ENCODE measurements at places on chromosomes 7 and 10.

GRCh38 chr10:99534939-99535763 lies 2.4 kb downstream of the NKX2-3 start:
- no peak for DNase-seq

DNA sequence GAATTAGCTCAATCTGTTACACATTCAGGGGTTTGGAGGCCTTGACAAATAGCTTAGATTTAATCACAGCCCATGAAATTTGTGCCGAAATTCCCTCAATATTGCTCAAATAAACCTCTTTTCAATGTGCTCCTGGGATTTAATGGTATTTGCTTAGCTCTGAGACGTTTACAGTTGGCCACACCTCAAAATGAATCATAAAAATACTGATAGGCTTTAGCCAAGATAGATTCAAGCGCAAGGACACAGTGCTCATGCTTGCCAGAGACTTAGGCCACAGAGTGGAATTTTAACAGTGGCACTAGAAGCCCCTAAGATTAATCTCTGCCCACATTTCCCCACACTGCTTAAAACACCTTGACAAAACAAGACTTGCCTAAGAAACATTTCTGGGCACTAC lies 2.3 kb upstream of the SEMA3C start:
- DNase-seq = no peak

DNA sequence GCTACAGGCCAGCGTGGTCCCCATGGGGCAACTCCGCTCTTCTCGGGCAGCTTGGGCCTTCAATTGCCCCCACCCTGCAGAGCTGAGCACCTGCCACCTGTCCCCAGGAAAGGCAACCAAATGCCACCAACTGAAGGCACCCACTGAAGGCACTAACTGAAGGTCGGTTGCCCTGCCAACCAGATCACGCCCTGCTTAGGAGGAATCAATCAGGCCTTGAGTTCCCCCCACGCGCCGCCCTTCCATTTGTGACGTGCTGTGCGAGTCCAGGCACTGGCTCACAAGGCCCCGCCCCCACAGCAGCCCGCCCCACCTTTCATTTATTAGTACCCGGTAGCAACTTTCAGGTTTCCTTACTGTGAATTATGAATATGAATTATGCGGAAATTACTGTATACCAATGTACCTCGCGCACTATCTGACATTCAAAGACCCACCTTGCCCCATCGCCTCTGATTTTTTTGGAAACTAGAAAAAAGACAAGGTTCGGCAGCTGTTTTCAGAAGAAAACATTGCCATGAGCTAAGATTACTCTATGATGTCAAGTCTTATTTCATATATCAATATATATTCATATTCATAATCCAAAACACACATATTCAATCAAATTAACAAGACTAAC lies 83.6 kb upstream of the ABI1 start:
- no peak for DNase-seq

DNA sequence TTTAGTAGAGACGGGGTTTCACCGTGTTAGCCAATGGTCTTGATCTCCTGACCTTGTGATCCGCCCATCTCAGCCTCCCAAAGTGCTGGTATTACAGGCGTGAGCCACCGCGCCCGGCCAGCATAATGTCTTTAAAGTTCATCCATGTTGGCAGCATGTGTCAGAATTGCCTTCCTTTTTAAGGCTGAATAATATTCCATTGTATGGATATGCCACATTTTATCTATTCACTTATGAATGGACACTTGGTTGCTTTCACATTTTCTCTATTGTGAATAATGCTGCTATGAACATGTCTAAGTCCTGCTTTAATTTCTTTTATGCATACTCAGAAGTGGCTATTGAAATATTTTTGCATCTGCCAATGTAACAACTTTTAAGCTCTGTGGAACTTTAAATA lies 754.0 kb upstream of the GALNT17 start:
- no peak for DNase-seq

GRCh38 chr10:88536437-88536836 lies 46.7 kb downstream of the RNLS start:
- DNase-seq = no peak

DNA sequence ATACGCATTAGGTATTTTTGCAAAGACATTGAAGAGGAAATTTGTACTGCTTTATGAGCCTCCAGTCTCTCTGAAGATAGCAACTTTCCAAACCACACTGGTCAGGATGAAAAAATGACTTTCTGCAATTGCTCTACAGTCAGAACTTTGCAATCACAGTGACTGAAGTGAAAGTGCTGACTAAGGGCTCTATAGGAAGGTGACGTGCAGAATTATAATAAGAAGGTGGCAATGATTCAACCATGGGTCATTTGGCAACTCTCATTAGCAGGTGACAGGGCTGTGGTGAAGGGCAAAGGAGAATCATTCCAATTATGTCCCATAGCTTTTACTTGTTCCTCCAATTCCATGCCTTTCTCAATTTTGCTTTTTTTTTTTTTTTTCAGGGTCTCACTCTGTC lies 311.0 kb downstream of the ANKRD30A start:
- DNase-seq = no peak

- no peak for DNase-seq
Measured at GRCh38 chr7:75854233-75854632, 24.6 kb upstream of the RHBDD2 start.

DNA sequence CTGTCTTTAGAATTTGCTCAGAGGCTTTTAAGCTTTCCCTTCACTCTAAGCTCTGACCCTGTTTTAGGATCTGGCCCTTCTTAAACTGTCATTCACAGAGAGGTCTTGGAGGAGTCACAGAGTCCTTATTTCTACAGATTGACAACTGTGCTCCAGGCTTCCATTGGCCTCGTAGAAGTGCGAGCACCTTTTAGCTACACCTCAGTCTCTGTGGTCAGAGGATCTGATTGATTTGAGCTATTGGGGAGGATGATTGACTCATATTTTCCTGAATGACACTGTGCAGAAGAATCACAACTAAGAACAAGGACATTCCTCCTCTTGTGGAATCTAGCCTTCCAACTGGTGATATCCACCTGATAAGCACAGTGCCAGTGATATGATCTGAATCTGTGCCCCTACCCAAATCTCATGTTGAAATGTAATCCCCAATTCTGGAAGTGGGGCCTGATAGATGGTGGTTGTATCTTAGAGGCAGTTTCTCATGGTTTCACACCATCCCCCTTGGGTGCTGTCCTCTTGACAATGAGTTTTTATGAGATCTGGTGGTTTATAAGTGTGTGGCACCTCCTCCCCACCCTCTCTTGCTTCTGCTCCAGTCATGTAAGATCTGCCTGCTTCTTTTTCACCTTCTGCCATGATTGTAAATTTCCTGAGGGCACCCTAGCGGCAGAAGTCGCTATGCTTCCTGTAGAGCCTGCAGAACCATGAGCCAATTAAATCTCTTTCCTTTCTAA lies 3.2 kb downstream of the CYP3A7 start:
- DNase-seq = no peak

DNA sequence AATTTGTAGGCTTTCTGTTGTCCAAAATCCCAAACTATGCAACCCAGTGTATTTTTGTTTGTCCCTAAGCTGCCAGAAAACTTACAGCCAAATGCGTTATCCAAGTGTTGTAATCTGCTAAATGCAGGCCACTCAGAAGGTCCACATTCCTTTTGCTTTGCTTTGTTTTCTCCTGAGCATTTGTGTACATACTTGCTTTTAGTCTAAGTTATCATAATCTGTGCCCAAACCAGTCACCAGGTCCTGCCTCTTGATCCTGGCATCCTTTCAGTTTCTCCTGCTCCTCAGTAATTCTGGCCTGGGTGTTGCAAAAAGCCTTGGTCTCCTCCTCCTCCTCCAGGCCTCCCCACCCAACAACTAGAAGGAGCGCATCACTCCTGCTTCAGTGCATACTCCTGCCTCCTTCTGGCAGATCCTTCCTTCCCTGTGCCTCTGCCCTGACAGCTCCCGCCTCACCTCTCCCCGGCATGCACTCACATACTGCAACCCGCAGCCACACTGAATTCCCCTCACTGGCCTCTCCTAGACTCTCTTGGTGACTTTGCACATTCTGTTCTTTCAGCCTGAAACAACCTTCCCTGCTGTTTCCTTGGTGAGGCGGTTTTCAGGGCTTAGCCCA lies 2.3 kb downstream of the DENND2A start:
- no peak for DNase-seq

- no peak for DNase-seq
Measured at GRCh38 chr10:52343439-52343838, 29.4 kb downstream of the DKK1 start.

- DNase-seq = no peak
Measured at GRCh38 chr7:2820508-2820934, 23.6 kb downstream of the GNA12 start.

DNA sequence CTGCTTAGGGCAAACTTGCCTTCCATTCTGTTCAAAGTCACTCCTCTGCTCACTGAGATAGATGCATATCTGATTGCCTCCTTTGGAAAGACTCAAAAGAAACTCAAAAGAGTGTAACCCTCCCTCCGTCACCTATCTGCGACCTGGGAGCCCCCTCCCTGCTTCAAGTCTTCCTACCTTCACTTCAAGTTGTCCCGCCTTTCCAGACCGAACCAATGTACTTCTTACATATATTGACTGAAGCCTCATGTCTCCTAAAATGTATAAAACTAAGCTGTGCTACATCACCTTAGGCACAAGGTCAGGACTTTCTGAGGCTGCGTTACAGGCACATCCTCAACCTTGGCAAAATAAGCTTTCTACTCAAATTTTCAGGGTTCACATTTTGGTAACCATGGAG lies 77.4 kb upstream of the C1GALT1 start:
- no peak for DNase-seq

GRCh38 chr7:69256634-69257081 lies 341.6 kb upstream of the AUTS2 start:
- DNase-seq = no peak

DNA sequence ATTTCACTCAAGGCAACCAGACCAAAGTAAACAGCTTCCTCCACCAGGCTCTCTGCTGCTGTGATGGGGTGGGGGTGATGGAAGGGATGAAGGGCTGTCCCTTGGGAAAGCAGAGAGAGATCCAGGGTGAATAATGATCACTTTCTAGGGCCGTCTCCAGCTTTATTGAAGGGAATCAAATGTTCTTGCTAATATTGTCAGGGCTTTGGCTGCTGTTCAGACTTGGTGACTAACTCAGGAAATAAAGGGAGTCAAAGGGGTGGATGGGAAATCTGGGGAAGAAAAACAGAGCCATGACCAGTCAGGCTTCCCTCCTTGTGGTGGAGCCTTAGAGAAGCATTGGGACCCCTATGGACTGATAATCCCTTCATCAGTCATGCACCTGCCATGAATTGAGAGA lies 196.2 kb upstream of the AGK start:
- DNase-seq = no peak

DNA sequence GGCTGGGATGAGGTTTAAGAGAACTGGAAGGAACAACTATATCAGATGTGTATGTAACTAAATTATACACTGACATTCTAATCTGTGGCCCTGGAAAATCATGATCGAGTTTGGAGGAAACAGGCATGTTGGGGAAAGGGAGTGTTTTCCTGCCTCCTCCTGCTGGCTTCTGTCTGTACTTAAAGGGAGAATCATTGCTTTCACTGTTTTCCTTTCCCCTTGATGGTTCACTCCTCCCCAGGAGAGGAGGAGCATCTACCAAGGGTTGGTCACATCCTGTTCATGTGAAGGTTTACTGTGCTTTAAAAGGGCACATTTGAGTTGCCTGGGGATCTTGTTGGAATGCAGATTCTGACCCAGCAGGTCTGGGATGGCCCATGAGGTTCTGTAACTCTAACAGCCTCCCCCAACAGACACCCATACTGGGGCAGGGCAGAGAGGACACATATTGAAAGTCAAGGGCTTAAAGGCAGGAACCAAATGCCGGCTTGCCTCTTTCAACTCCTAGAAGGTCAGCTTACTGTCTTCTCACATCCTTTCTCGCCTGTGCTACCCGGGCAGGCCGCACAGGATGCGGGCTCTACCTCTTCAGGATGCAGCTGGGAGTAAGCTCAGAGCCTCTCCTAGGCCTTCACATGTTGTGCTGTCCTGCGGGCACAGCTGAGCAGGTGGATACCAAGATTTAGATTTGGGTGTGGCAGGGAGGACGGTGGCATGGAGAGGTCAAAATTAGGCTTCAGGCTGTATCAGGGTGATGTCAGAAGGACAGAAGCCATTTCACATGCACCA lies 694.8 kb downstream of the KCNMA1 start:
- DNase-seq = no peak

DNA sequence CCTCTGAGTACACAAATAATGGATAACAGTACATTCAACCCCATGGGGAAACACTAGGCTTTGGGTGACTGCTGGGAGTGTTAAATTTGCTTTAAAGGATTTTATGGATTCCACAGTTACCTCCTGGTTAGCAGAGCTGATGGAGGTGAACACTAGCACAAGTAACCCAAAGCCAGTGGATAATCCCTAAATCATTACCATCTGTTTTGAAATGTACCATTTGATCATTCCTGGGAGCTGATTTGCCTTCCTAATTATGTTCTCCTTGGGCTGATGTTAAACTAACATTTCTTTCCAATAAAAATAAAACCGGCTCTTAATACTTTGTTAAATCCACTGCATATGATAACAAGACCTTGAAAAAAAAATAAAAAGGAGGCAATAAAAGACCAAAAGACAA lies 493.9 kb downstream of the PLXNA4 start:
- no peak for DNase-seq

DNA sequence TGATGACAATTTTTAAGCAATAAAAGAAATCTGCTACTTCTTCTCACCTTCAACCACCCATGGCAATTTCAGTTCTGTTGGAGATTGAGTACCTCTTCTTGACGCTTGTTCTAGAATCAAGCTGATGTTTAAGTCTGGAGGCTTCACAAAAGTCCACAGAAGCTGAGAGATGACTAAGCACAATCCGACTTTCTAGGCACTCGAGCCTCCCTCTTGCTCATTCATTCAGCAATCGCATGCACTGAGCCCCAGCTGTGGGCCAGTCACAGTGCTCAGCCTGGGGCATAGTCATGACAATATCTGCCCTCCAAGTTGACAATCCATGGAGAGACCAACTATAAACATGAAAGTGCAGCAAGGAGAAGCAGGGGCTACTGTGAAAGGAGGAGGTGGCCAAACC lies 103.2 kb downstream of the IPMK start:
- no peak for DNase-seq

DNA sequence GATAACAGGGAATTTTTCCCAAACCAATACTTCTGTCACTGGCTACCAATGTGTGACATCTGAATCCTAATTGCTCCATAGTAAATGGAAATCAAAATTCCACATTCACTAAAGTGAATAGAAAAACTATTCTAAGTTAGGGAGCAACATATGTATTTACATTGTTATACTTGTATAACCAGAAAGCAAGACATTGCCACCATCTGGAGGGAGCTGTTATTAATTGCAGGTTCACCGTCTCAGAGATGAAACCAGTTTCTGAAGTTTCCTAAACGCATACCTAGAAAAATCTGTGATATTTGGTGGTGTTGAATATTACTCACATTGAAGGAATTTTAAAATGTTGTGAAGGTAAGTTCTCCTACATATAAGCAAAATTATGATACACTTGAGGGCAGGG lies 390.1 kb downstream of the NXPH1 start:
- DNase-seq = no peak

DNA sequence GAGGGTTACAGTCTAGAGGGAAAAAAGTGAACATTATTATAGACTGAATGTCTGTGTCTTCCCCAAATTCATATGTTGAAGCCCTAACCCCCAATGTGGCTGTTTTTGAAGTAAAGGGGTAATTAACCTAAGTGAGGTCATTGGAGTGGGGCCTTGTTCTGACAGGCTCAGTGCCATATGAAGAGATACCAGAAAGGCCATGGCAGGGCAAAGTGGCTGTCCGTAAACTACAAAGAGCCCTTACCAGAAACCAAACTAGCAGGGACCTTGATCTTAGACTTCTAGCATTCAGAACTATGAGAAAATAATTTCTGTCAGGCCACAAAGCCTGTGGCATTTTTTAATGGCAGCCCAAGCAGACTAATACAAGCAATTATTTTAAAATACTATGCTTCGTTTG lies 8.7 kb downstream of the TMEM209 start:
- no peak for DNase-seq
